Progenitor cell of endocrine pancreas (in vitro differentiated cells): ENCODE measurements at places on chromosomes 6 and 20.

DNA sequence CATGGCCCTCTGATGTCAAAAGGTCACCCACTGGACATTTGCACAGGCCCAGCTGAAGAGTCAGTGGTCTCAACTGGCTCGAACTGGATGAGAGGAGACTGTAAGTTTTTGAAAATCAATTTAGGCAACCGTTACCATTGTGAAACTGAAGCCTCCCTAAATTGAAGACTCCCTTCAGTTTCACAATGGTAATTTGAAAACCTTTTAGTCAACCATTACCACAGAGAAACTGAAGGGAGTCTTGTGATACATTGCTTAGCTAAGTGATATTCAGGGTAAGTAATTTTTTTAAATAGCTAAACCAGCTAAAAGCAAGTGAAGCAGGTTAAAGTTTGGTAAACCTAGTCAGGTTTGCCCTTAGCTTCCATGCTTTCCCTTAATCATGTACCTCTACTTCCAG, 197.3 kb upstream of the NT5E start:
- no peak overlapping the region for H3K27ac ChIP-seq
- H3K36me3 ChIP-seq = no peaks in the 10 kb centered on the region
- no peak overlapping the region for H3K4me3 ChIP-seq
- no peaks in the 10 kb centered on the region for H3K4me1 ChIP-seq

DNA sequence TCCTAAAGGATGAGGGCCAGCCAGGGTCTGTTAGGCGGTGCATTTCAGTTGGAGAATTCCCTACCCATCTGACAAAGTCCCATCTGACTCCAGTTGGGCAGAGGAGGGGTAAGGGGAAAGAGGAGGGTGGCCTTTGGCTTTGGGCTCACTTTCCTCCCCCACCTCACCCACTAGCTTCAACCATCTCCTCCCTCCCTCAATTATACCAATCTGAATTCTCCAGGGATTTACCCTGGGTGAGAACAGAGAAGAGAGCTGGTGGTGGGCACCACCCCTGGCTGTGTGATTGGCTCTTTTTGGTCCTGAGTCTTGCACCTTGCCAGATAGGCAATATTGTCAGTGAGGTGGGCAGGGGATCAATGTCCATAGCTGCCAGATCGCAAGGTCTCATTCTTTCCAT, 3.2 kb downstream of the HMGA1 start:
- peaks cover 18% of the 10 kb centered on the region for H3K4me1 ChIP-seq
- no peaks in the 10 kb centered on the region for H3K27me3 ChIP-seq
- no peak overlapping the region for H3K27ac ChIP-seq
- H3K36me3 ChIP-seq = peaks cover 21% of the 10 kb centered on the region
- peak overlapping the region; percentile 85 for H3K4me3 ChIP-seq
- no peak for DNase-seq

DNA sequence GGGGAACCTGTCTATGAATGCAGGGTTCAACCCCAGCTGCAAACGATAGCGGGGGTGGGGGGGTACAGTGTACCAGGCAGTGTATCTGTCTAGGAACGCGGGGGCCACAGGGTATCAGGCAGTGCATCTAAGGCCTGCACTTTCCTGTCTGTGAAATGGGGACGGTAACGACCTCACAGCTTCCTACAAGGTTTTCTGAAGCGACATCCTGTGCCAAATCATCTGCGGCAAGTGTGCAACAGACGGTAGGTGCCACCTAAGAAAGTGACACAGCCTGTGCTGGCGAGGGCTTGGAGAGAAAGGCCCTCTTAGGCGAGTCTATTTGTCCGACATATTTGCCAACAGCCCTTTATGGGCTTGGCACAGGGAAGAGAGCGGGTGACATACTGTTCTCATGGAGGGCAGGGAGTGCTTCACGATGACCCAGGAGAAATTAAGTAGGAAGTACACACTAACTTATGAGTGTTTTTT, 3.8 kb downstream of the DIDO1 start:
- no peak overlapping the region for H3K4me3 ChIP-seq
- H3K27me3 ChIP-seq = no peaks in the 10 kb centered on the region
- H3K4me1 ChIP-seq = peaks cover 55% of the 10 kb centered on the region
- no peak for DNase-seq
- H3K27ac ChIP-seq = peak overlapping the region; percentile 81

DNA sequence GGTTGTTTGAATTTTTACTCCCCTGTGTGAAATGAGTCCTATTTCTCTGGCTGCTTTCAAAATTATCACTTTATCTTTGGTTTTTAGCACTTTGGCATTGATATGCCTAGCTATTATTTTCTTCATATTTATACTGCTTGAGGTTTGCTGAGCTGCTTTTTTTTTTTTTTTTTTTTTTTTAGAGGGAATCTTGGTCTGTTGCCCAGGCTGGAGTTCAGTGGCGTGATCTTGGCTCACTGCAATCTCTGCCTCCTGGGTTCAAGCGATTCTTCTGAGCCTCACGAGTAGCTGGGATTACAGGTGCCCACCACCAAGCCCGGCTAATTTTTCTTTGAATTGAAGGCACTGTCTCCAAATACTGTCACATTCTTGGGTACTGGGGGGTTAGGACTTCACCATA, 40.6 kb downstream of the STXBP5 start:
- H3K4me3 ChIP-seq = no peak overlapping the region
- peaks cover 2% of the 10 kb centered on the region for H3K4me1 ChIP-seq
- no peaks in the 10 kb centered on the region for H3K27me3 ChIP-seq
- H3K27ac ChIP-seq = no peak overlapping the region
- H3K36me3 ChIP-seq = peaks cover 21% of the 10 kb centered on the region

DNA sequence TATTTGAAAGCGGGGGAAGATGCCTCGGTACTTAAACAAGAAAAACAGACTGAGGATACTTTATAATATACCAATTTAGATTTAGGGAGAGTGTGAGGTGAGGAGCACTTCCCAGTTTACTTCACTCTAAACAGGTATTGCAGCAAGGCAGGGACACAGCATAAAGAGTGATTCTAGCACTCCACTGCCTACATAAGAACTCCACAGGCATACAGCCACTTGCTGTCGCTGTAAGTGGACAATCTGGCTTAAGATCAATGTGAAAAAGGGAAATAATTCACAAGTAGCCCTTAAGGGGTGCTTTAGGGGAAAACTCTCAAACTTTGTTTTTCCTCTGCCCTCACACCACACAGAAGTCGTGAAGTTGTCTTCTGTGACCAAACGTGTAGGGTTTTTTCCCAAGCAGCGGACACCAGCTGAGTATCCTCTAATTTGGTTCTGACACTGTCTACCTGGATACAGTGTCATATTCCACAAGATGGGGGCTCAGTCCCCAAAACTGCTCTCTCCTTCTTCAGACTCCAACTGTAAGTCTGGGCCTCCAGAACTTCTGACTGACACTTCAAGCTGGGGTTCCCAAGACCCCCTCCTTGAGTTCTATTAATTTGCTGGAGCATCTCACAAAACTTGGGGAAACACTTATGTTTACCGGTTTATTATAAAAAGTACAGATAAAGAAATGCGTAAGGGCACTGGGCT, 9.3 kb downstream of the ADNP start:
- H3K36me3 ChIP-seq = peaks cover 10% of the 10 kb centered on the region
- H3K27me3 ChIP-seq = no peaks in the 10 kb centered on the region
- no peak overlapping the region for H3K4me3 ChIP-seq
- DNase-seq = no peak
- H3K27ac ChIP-seq = peak overlapping the region; percentile 88
- peaks cover 53% of the 10 kb centered on the region for H3K4me1 ChIP-seq

GRCh38 chr6:135179372-135179771, 1.7 kb upstream of the MYB start:
- no peak for DNase-seq
- no peaks in the 10 kb centered on the region for H3K36me3 ChIP-seq
- H3K27ac ChIP-seq = no peak overlapping the region
- H3K4me1 ChIP-seq = peaks cover 15% of the 10 kb centered on the region

DNA sequence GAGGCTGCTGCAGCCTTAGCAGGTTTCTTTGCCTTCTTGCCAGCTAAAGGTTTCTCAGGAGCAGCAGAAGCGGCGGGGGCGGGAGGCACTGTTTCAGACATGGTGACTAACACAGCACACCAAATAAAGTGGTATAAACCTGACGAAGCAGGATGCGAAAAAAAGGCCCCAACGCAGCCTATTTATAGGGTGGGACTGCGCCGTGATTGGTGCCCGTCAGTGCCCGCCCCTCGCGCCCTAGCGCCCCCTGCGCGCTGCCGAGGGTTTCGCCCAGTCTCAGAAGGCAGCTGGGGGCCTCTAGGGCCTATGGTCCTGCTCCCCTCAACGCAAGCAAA, 55.0 kb downstream of the TRIM38 start:
- no peaks in the 10 kb centered on the region for H3K27me3 ChIP-seq
- H3K4me3 ChIP-seq = peak overlapping the region; percentile 64
- H3K4me1 ChIP-seq = peaks cover 11% of the 10 kb centered on the region
- no peak for DNase-seq

DNA sequence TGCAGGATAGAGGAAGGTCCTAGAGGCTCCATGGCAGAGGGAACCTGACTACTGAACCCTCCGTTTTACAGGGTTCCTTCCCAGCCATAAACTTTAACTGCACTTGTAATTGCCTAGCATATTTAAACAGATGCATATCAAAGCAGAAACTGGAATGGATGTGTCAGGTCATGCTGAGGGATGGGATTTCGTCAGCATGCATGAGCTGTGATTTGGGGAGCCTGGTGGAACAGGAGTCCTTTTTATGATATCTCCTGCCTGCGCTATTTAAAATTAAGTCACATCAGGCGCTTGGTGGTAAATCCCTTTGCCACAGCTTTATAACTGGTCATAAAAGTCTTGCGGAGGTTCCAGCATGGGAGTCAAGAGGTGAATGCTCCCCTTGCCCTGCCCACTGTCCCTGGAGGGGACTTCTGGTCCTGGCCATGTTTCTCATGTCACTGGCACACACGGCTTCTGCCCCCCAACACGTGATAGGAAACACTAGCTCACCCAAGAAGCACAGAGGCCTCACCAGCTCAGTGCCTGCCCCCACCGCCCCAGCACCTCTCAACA, 26.0 kb upstream of the PCMTD2 start:
- H3K36me3 ChIP-seq = no peaks in the 10 kb centered on the region
- no peak overlapping the region for H3K27ac ChIP-seq
- H3K4me1 ChIP-seq = peaks cover under 1% of the 10 kb centered on the region
- no peak for DNase-seq
